ENCODE measurements at places on chromosomes 4 and X. TPM values are rescaled to one million over a fixed set of nuclear protein-coding genes. Genes with fewer than 3 reads are reported as not detected.

Gene POF1B
- 2.2 TPM for total RNA-seq

- DNase-seq = no peak
Measured at GRCh38 chrX:4206941-4207340, 493.5 kb upstream of the PRKX start.

DNA sequence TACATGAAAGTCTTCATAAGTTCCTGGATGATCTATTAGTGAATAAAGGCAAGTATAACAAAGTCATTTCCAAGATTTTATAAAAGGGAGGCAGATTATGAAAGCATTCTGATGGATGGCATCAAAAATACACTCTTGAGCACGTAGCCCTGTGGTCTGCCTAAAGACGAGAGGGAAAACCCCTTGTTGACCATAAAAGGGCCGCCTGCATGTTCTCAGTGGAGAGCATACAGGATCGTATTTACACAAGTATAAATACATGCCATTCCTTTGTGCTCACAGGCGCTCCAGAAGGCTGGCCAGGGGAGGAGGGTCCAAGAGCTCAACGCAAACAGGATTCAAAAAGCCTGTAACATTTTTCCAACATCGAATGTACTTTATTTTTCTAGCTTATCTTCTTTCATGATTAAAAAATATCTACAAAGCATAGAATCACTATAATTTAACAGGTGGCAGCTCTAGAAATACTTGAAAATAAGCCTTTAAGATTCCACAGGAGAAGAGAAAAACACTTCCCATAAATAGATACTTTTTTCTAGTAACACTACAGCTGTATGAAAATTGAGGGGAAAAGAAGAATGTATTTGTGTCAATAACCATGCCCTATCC lies 29.6 kb downstream of the PDGFC start:
- peak; percentile 61 for DNase-seq

DNA sequence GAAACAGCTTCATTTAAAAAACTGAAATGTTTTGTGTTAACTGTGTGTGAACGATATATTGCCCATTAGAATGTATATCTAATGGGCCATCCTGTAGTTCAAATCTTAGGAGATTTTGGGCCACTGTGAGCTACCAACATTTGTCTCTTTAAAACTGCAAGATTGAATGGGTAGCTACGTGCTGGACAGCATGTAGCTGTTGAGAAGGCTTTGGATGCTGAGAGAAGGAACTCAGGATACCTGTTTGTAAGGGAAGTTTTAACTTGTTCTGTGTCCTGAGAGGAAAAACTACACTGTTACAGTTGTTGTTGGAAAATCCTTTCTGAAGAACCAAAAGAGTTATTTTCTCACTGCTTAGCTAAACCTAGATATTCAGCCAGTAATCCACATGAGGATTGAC lies 45.9 kb downstream of the PDLIM5 start:
- DNase-seq = no peak

- no peak for DNase-seq
Measured at GRCh38 chrX:131572372-131573014, 28.6 kb downstream of the OR13H1 start.

- DNase-seq = no peak
Measured at GRCh38 chr4:79638735-79639134, 230.7 kb upstream of the GK2 start.

- no peak for DNase-seq
Measured at GRCh38 chr4:150818661-150819060, 196.4 kb downstream of the LRBA start.
